ENCODE measurements at places on chromosomes 6 and 20. TPM values are rescaled to one million over a fixed set of nuclear protein-coding genes. Genes with fewer than 3 reads are reported as not detected.

DNA sequence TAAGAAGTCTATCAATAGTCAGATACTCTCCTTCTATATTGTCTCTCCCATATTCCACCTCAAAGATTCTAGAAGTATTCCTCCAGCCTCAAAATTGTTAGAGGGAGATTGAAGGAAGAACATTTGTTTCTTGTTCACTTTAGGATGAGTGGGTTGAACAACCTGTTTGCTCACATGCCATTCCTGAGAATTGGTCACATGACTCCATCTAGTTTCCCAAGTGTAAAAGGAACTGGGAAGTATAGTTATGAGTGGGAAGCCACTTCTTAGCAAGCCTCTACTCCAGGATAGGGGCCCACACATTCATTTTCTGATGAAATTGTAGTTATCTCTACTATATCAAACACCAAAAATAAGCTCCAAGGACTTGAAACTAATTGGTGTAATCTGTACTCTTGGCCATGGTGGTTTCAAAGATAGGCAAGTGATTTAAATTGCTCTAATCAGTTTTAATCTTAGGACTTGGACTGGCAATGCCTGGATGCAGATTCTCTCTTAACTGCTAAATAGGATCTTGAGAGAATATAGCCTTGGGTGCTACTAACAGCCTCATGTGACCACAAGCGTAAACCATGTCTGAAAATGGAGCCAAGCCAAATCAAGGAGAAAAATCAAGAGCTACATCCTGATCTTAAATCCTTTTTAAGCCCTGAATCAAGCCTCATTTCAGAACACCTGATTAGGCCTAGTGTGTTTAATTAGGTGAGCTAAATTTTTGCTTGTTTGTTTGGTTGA lies 758.7 kb upstream of the MAN1A1 start:
- no peak for ATAC-seq

GRCh38 chr6:30684386-30685156 lies 1.9 kb downstream of the PPP1R18 start:
- no peak for ATAC-seq

- no peak for ATAC-seq
Measured at GRCh38 chr6:86706449-86706848, 230.9 kb upstream of the HTR1E start.

- ATAC-seq: no peak
Measured at GRCh38 chr6:169288591-169288990, 34.9 kb upstream of the THBS2 start.

DNA sequence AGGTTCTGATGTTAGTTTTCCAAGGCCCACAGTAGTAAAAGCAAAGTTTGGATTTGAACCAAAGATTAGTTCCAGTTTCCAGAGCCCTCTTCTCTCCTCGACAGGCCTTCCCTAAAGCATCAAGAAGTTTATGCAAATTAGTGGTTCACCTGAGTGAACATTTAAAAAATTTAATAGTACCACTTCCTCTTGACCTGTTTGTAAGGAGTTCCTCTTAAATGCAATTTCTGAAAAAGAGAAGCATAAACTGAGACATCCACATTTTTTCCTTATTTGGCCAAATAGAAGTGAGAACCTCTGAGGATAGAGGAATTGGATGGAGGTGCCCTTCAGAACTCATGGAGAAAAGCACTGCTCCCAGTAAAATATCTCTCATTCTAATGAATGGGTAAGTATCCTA lies 1.2 kb upstream of the DSE start:
- no peak for ATAC-seq

- ATAC-seq: peak; percentile 99
Measured at GRCh38 chr20:63873477-63873971, 8.5 kb downstream of the TPD52L2 start.

- ATAC-seq: no peak
Measured at GRCh38 chr20:9807136-9807535, 31.7 kb downstream of the PAK5 start.

DNA sequence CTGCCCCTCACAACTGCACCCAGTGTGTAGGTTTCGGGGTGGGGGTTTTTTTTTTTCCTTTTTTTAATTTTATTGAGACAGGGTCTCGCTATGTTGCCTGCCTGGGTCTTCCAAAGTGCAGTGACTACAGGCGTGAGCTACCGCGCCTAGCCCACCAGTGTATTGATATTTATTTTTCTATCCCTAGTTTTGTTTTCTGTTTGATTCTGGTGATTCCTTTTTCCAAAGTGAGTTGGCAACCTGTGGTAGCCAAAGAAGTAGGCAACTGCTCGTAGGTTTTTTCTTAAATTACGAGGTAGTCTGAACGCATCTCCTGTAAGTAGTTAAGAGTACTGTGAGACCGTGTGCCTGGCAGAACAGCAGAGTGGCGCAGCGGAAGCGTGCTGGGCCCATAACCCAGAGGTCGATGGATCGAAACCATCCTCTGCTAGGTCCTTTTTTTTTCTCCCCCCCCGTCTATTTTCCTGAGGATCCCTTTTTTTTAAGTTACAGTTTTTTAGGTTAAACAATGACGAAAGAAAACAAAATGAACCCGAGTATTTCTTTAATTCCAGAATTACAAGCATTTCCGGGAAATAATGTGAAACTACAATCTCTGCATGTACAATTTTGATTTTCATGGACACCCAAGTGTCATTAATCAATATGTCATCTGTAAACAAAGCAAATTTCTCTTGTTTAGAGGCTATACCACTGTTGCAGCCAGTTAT lies 78.7 kb upstream of the BTN3A2 start:
- peak; percentile 19 for ATAC-seq

- ATAC-seq: peak; percentile 62
Measured at GRCh38 chr6:52529311-52529710, 47.5 kb downstream of the TRAM2 start.

DNA sequence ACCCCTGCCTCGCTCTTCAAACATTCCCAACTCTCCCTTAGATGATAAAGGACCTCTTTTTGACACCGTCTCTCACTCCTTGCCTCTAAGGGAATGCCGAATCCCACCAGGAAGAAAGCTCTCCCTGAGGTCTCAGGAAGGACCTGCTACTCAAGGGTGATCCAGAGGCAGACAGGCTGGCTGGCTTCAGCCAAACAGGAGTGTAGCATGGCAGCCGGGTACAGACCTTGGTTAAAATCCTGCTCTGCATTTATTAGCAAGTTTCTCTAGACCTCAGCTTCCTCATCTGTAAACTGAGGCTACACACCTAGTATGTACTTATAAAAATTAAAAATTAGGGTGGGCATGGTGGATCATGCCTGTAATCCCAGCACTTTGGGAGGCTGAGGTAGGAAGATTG lies 17.2 kb downstream of the MAP1LC3A start:
- no peak for ATAC-seq

DNA sequence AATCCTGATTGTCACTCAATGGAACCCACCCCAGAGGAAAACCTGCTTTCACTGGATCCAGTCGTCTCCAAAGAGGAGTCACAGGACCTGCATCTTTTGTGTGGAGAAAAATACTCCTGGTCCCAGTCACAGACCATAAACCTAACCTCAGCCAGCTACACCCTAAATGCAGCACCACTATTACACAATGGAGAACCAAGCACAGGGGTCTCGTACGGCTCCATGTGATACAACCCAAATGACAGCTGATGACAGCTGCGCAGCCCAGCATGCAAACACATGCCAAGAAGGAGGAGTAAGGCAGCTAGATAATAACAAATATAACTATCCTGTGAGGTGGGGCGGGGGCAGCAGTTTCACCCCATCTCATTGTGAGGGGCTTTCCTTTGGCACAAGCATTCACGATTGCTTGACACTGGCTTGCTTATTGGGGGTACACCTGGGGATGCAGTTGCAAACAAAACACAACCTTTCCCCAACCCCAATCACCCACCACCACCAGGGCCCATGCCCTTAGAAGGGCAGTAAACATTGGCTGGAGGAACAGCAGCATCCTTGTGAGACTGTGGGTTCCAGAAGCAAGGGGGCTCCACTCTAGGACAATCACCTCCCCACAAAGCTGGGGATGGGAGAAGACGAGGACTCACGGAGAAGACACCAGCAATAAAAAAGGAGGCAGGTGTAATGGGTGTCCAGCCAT lies 51.5 kb downstream of the TRERF1 start:
- ATAC-seq: no peak

GRCh38 chr6:34236443-34237315 lies at the start of gene HMGA1:
HMGA1 (plus strand) TSS chr6:34236873; CDS start chr6:34240781, 3,908 bp downstream.
- peak; percentile 80 for ATAC-seq

DNA sequence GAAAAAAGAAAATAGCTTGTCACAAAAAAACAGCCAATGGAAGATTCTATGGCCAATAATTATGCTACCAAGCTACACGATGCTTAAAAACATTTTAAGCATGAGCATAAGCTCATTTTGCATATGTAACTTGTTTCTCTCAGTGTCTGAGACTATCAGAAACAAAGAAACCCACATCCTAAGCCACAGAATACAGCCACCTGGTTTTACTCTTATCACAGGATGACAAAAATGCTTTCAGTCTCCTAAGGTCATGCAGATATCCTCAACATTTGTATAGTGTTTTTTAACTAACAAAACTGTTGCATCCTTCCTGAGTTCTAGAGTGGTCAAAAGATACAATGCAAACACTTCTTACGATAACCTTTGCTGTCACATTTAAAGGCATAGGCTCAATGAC lies 172.1 kb upstream of the RUNX2 start:
- ATAC-seq: peak; percentile 99

DNA sequence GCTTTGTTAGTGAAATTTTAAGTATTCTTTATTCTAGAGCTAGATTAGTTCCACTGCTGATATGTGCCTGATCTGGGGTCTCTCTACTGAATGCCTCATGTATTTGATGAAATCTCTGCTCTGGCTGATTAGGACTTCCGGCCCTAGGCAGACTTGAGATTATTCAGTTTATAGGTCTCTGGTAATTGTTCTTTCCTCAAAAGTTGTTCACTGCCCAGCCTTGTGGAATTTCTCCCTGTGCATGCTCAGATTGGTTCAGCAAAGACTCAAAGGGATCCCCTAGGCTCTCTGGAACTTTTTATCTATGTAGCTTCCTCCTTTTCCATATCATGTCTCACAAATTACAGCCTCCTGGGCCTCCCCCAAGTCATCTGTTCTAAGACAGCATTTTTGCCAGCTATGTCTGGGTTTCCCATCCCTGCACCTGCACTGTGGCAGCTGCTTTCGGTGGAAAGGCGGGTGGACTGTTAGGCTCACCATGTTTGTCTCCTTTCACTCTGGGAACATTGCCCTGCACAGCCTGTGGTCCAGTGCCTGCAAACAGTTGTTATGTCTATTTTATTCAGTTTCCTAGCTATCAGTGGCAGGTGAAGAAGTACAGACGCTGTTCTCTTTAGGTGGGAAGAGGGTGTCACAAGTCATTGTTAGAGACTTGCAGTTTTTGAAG lies 73.7 kb downstream of the RPP40 start:
- no peak for ATAC-seq

- ATAC-seq: no peak
Measured at GRCh38 chr6:44699082-44699481, 311.6 kb downstream of the CDC5L start.

DNA sequence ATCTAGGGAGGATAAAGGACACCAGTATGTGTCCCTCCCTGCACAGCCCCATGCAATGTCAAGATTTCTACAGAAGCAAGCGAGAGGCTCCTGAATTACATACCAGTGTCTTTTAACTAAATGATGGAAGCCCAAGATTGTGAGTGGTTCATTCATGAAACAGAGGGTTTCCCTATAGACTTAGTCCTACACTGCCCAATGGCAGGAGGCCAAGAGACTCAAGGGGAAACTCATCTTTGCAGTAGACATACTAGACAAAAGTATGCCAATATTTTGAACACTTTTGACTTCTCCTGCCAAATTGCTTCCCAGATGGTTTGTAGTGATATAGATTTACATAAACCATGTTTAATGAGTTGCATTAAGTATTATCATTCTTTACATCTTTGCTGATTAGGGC lies 557.2 kb upstream of the JAG1 start:
- ATAC-seq: no peak

GRCh38 chr6:113414511-113414910 lies 442.6 kb upstream of the MARCKS start:
- ATAC-seq: no peak

DNA sequence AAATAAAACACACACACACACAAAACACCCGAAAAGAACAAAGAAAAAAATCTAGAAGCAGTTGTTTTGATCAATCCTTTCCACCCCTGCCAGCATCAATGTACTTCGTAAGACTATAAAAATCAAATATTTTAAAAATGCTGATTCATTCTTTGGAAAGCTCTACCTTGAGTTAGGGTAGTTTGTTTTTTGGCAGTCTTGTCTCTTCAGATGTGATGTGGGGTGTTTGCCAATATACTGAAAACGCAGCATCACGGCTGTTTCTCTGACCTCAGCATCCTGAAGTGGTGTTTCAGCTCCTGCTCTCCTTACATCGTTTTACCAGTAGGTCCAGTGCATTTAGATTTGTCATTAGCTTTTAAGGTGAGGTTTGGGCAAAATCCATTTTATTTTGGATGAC lies 526.0 kb downstream of the UTRN start:
- no peak for ATAC-seq

DNA sequence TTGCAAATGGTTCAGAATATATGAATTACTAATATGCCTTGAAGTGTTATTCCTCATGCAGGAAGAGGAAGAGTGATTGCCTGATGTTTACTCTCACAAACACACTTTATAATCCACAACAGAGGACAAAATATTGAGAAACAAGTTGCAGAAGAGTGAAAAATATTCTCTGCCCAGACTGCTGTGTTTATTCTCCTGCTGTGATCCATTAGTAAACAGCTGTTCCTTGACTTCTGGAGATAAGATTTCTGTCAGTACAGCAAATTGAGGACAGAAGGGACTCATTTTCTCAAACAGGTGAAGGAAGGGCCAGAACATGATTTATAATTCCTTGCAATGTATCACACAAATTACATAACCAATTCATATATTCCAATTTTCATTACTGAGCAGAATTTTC lies 148.0 kb downstream of the EPM2A start:
- ATAC-seq: no peak

DNA sequence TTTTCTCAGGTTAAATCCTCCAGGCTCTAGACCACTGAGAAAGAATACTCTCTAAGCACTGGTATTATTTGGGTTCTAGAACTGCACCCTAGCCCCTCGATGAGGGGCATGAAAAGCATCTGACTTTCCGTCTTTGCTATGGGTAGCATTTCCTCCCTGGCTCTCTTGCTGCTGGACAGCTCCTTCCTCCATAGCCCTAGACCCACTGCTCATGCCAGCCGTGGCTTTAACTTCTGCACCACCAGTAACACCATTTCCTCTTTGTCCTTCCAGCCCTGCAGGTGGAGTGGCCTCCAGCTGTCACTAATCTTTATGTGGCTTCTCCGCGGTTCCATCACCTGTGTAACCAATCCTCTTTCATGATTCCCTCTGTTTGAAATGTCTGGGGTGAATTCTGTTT lies 194.9 kb downstream of the SCP2D1 start:
- ATAC-seq: no peak

GRCh38 chr20:39871013-39871412 lies 818.0 kb downstream of the MAFB start:
- ATAC-seq: no peak

Gene KCNQ2
- not detected for total RNA-seq

Gene TRERF1
- total RNA-seq: 32.4 TPM

Gene RCAN2
- 10.6 TPM for total RNA-seq

Gene KIZ
- 9.7 TPM for total RNA-seq

Gene DEFB113
- total RNA-seq: not detected

Gene POPDC3
- not detected for total RNA-seq

Gene TNF
- total RNA-seq: 199 TPM

Gene VSX1
- total RNA-seq: not detected

Gene FAM209A
- 1.6 TPM for total RNA-seq

Gene ANKRD66
- not detected for total RNA-seq

Gene OXT
- not detected for total RNA-seq

Gene IL20RA
- total RNA-seq: not detected

Gene CNPY3
- 28.5 TPM for total RNA-seq

Measured in activated T-helper 17 cell treated with anti-CD3 and anti-CD28 coated beads, Interleukin-2, amount 50 U/mL, for 72 hours (primary cell).